ENCODE measurements at places on chromosomes 1 and 21. TPM values are rescaled to one million over a fixed set of nuclear protein-coding genes. Genes with fewer than 3 reads are reported as not detected.

Gene CRNN
- not detected for total RNA-seq

Gene KCNA3
- total RNA-seq = 0.62 TPM

Gene CLCA4
- total RNA-seq = 0.13 TPM

Gene CD1E
- not detected for total RNA-seq

Gene SLC25A34
- 2.9 TPM for total RNA-seq

Gene PCP4L1
- total RNA-seq = 0.38 TPM

Gene JAM2
- 40.4 TPM for total RNA-seq

Gene FMO5
- 0.62 TPM for total RNA-seq

Gene CD101
- 1.6 TPM for total RNA-seq

Gene S1PR1
- 57.9 TPM for total RNA-seq

Gene LENEP
- not detected for total RNA-seq

Gene PCAT6
- 1.7 TPM for total RNA-seq

Gene PAQR7
- total RNA-seq = 2.4 TPM

Gene KAZN
- total RNA-seq = 3.1 TPM

GRCh38 chr1:101474039-101474665, 237.3 kb downstream of the S1PR1 start:
- DNase-seq = no peak

- DNase-seq = no peak
These were observed 78.1 kb upstream of the COX20 start for GRCh38 chr1:244757091-244757939.

DNA sequence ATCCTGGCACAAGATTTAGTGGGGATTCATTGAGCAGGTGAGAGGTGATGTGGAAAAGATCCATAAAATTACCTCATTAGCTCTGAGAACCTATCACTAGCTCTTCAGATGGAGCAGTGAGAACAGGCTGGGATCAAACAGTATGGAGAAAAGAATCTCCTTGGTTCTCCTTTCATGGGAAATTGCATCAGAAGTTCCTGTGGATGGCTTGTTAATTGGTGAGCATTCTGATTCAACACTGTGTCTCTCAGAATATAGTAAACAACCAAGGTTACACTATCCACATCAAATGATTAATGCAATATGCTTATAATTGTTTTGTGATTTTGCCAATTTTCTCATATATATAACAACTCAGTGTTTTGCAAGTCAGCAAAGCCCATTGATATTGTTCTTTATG, 8.3 kb upstream of the CD55 start:
- no peak for DNase-seq

- DNase-seq = no peak
These were observed 112.7 kb downstream of the PRDM2 start for GRCh38 chr1:13812456-13813397.

- DNase-seq = no peak
These were observed 298.3 kb downstream of the PDE4B start for GRCh38 chr1:66090859-66091457.

- no peak for DNase-seq
These were observed 217.5 kb downstream of the LRRC40 start for GRCh38 chr1:69987881-69988280.

DNA sequence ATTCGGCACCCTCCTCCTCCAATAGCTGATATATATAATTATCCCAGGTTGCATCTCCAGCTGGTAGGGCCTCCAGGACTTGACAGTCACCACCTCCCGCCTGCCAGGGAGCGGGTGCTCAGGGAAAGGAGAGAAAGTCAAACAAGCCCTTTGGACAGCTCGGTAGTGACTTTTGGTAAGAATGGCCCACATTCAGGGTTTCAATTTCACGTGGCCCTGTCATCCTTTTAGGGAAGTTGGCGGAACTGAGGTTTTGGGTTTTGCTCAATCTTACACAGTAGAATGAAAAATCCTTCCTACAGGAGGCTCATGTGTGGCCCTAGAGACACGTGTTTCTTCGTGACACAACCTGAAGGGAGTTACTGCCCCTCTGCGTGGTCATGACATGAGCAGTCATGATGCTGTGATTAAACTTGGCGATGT, 44.2 kb downstream of the CAPN8 start:
- DNase-seq = no peak

- no peak for DNase-seq
These were observed 91.2 kb downstream of the AJAP1 start for GRCh38 chr1:4745560-4745959.

- DNase-seq = no peak
These were observed 37.2 kb upstream of the NPL start for GRCh38 chr1:182752077-182752988.

DNA sequence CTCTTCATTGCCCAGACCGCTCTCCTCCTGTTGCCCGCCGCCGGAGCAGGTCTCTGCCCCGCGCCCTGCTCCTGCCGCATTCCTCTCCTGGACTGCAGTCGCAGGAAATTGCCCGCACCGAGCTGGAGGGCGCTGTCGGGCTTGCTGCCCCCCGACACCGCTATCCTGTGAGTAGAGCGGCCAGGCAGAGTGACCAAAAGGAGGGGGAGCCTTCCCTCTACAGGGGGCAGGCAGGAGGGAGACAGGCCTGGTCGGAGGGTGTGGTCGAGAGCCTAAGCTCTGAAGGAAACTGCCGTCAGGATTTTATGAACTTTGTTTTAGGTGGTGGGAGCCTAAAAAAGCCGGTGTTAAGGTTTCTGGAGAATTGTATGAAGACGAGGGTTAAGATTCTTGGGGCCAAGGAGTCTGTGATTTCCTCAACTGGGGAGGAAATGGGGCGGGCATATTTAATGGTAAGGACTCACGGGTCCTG, 517 bp downstream of the LRIG2 start:
- peak; percentile 80 for DNase-seq

DNA sequence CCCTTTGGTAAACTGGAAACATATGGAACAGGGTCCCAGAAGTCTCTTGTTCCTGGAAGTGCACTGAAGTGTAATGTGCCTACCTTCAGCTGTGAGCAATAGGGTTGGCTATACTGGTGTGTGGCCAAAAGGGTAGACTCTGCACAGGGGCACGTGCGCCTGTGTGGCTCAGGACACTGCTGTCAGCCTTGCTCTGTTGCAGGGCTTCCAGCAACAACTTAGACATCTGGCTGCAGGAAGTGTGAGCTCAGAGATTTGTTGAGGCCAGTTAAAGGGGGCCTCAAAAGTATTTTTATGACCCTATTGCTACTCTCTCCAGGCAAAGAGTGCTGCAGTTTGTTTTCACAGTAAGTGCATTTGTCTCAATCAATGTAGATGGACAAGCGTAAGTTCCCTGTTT, 7.5 kb downstream of the CTPS1 start:
- DNase-seq = no peak

DNA sequence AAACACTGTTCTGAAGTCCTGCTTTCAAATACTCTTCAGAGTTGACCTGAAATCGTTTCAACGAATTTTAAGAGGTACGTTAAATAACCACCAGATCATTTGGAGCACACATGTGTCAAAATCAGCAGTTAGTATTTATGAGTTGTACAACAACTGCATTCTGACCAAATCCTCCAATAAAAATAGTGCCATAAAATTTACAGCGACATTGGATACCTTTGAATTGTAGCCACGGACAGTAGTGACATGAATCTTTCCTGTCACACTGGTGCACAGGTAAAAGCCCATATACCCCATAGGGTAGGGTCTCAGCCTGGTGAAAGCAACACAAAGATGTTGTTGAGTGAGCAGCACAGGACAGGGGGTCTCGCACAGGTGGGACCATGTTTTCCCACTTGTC, 121.5 kb downstream of the CLIC6 start:
- no peak for DNase-seq

DNA sequence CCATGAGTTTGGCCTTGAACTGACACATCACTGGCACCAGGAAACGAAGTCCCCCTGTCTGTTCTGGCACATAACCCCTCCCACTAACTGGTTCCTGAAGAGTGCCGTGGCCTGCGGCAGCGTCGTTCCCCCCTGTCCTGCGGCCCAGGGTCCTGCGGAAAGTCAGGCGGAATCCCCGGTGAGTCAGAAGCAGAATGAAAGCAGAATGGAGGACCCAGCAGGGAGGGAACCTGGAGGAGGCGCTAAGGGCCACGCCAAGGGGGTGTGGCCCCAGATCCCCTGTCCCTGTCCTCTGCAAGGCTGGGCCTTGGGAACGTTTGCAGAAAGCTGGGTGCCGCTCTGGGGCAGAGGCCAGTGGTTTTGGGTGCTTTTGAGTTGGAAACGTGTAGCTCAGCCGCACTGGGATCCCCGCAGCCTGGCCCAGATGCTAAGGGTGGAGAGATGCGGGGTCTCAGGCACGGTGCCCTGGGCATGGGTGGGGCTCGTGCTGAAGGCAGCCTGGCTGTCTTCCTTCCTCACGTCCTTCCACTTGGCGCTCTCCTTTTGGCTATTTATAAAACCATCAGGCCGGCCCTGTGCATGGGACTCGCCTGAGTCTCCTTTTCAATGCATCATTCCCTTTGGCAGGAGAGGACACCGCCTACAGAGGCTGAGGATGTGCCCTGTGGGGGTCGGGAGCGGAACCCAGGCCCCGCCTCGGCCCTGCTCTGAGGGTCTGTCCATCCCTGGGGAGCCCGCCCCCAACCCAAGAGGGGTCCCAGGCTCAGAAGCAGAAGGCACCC, 36.2 kb downstream of the TP73 start:
- DNase-seq = no peak

DNA sequence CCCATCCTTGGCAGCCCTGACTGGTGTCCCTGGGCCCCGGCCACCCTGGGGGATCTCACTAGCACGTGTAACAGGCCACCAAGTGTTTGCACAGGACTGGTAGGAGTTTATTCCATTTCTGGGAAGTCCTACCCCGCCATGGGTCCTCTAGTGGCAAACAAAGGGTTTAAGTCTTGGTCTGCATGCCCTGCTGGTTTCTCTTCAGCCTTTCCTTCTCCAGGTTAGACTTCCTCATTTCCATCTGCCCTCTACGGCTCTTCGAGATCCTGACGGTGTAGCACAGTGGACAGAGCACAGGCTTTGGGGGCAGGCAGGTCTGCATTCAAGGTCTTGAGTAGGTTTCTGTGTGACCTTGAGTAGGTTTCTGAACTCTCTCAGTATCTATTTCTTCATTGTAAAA, 2.8 kb downstream of the AGTRAP start:
- no peak for DNase-seq

DNA sequence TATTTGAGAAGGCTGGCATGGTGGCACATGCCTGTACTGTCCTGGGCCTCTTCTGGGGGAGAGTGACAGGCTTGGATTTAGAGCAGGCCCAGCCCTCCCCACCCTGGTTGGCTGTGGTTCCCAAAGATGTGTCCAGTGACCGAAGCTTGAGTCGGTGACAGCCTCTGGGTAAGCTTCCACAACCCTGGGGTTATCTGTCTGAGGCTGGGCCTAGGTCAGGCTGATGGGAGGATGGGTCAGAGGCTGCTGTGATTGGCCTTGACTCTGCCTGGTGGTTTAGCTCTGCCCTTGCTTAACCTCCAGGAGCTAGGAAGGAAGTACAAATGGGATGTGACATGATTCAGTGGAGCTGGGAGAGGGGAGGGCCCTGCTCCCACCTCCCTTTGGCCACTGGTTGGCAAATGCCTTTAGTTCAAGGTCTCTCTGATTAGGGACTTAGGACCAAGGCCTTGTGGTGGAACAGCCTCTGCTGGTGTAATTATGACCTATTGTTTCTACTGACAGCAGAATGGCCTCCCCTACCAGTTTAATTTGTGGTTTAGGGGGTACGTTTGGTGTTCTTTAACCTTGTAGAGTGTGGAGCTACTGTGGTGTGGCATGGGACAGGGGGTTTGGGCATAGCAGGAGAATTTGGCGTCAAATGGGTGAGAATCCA, 16.6 kb downstream of the NUDC start:
- DNase-seq = no peak

DNA sequence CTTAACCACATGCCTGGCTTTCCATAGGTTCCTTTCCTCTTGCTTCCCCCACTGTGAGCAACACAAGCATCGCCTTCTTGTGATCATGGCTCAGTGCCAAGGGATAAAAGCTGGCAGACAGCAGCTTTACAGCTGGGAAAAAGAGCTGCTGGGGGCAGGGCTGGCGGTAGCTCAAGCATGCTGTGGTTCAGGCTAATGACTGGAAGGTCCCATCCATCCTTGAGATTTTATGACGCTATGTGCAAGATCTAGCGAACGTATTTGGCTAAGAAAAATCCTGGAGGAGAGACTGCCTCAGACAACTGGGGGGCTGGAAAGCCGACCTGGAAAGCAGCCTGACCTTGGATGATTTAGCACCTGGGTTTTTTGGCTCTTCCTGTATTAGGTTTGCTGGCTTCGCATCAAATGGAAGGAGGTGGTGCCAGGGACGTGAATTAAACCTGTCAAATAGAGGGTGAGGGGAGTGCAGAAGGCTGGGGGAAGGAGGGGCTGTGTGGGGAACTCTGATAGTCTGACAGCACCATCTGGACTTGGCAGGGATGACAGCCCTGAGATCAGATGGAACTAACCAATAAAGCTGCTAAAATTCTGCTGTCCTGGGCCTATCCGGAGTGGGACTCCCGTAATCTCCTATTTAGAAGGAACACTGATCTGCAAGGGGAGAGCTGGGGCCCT, 34.8 kb downstream of the ZMYND12 start:
- DNase-seq = no peak

DNA sequence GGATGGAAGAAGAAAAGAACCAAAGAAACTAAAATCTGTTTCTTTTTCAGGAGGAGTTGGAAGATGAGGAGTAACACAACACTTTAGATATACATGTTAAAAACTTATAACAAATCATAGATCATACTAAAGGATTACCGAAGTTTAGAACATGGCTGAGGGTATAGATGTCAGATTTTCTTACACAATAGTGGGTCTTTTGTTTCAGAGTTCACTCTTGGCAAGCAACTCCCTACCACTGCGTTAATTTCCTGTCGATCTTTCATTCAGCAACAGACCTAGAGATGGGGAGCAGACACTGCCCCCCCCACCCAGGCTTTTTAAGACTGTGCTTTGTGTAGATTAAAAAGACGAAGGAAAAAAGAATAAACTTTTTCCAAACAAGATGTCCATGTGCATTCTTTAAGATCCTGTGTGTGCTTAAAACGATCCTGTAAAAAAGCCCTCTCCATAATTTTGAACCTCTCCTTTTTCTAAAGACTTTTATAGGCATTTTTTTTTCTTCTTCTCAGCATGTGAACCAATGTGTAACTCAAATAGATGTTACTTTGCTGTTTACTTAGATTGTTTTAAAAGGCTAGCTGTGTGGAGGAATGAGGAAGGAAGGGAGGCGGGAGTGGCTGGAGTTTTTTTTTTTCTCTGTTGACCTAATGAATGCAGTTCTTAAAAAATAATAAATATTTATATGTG, 50.4 kb downstream of the NFIA start:
- no peak for DNase-seq

DNA sequence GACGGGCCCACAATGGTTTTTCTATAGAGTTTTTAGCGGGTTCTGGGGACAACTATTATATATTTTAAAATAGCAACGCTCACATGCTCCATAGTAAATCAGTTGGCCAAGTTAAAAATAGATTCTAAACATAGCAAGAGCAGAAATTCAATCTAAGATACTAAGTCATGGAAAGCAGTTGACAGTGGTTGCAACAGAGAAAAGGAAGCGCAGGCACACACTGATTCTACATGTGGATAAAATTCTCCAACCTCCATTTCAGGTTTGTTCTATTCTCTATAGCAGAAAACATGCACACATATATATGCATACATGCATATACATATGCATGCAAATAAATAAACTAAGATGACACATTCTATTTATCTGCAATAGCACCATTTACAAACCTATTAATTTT, 89.6 kb upstream of the HNRNPU start:
- DNase-seq = no peak
